ENCODE measurements at places on chromosomes 2 and 18. TPM values are rescaled to one million over a fixed set of nuclear protein-coding genes. Genes with fewer than 3 reads are reported as not detected.
A peak's percentile ranks its signal among the peaks of the same experiment; 100 is the strongest.

- peak overlapping the region; percentile 88 for H3K4me3 ChIP-seq
- peak; percentile 72 for DNase-seq
- H3K27me3 ChIP-seq: no peaks in the 10 kb centered on the region
- H3K36me3 ChIP-seq: no peaks in the 10 kb centered on the region
- H3K27ac ChIP-seq: peak overlapping the region; percentile 96
Observed at GRCh38 chr2:197516393-197516761, 511 bp downstream of the MOB4 start.

DNA sequence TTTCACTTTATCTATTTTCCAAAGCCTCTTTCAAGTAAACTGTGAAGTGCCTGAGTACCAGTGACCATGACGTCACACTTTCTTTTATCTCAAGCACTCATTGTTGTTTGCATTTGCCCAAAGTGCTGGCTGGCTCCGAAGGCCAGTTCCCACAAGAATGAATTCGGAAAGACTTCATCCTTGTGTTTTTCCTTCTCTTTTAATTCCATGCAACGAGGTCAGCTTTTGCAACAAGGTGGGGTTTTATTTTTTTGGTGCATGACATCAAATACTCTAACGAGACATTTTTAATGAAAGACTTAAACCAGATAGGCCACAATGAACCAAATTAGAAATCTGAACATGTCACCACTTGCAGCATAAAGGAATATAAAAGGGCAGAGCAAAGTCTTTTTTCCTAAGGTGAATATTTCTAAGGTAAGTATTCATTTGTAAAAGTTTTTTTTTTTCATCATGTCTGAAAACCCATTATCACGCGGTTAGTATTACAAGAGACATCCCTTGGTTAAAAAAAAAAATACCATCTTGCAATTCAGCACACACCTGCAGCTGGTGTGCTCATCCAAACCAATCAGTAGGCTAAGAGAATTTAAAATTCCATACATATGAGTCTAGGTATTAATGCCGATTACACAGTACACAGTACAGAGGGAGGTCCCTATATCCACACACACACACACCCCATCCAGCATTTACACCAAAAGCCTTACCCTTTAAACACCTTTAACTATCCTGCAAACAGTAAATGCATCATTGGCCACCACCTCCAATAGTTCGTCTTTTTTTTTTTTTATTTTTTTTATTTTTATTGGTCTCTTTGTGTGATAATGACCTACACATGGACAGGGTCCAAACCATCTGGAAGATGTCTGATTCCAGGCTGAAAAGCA, 2.3 kb downstream of the ARL4C start:
- H3K4me1 ChIP-seq: peaks cover 22% of the 10 kb centered on the region
- peak overlapping the region; percentile 61 for H3K4me3 ChIP-seq
- peaks cover 33% of the 10 kb centered on the region for H3K27me3 ChIP-seq
- H3K27ac ChIP-seq: no peak overlapping the region

The MYOM1 gene
- 23.2 TPM for total RNA-seq

DNA sequence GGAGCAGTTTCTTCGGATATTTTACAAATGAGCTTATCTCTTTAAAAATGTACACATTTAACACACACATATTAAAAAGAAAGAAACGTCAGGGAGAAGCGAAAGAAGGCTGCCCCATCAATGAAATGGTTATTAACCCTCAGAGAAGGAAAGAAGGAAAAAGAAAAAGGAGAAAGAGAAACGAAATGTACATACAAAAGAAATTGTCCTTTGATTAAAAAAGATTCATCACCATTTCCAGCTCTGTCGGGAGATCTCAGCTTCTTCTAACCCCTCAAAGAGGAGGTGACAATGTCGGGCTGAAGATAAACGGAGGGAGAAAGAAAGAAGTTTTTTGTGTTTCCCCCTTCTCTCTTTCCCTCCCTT, 1.5 kb downstream of the IKZF2 start:
- peak overlapping the region; percentile 85 for H3K4me3 ChIP-seq
- H3K27ac ChIP-seq: peak overlapping the region; percentile 98
- no peaks in the 10 kb centered on the region for H3K27me3 ChIP-seq
- no peak for DNase-seq

The PLGLB1 gene
- total RNA-seq: 8.4 TPM

The GGCX gene
- total RNA-seq: 24.9 TPM

DNA sequence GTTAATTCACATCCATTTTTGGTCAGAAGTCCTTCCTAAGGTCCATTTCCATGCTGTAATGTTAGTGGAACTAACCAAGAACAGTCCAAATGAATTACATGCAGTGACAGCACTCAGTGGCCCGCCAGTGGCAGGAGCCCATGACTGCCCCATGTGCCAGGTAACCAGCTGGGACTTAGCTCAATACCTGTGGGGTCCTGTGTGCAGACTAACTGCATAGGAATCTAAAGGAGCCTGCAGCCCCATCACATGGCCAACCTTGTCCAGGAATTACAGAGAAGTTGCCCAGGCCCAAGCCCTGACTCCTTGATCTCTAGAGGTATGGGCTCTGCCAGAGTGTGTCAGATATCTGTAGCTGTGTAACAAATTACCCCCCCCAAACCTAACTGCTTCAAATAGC, 35.4 kb upstream of the GPR17 start:
- peak; percentile 22 for DNase-seq
- H3K27ac ChIP-seq: no peak overlapping the region
- no peaks in the 10 kb centered on the region for H3K4me1 ChIP-seq
- no peaks in the 10 kb centered on the region for H3K36me3 ChIP-seq

GRCh38 chr2:80377071-80377470, 72.5 kb upstream of the LRRTM1 start:
- H3K4me1 ChIP-seq: no peaks in the 10 kb centered on the region
- no peak overlapping the region for H3K27ac ChIP-seq
- no peak for DNase-seq
- no peak overlapping the region for H3K4me3 ChIP-seq
- H3K27me3 ChIP-seq: no peaks in the 10 kb centered on the region
- H3K36me3 ChIP-seq: no peaks in the 10 kb centered on the region

DNA sequence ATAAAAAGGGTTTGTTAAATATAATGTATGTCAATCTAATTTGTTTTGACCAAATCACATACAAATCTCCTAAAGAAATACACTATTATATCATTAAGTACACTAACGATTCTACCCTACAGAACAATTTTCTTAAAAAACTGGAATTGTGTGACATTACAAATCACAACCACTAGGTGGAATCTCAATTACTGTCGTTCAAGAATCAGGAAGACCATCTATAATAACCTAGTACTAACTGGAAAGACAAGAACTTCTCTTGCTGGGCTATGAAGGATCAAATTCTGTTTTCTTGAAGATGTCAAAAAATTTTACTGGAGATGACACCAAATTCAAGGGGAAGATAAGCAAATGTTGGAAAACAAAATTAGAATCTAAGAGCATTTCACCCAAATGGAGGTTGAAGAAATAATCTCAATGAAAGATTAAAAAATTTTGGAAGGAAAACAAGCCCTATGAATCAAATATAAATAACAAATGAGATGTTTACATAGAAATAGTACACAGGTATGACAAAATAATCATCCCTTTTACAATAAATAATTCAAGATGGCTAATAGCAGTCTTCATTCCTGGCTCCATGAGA, 110.9 kb downstream of the STK39 start:
- H3K36me3 ChIP-seq: peaks cover 7% of the 10 kb centered on the region
- no peak overlapping the region for H3K4me3 ChIP-seq
- no peaks in the 10 kb centered on the region for H3K27me3 ChIP-seq
- peaks cover 9% of the 10 kb centered on the region for H3K4me1 ChIP-seq
- H3K27ac ChIP-seq: no peak overlapping the region

DNA sequence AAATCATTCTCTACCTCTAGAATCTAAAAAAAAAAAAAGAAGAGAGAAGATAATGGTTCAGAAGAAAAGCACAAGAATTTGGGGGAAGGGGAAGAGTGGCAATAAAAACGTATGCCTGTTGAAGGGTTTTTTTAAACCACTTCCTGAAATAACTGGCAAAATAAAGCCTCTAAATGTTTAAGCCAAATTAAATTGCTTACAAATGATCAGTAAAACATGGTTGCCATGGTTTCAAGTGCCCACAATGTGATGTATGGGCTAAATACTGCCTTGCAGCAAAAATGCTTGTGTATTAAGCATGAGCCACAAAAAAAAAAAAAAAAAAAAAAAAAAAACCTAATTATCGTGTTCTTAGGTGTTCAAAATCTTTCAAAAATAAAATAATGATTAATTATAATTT, 60.8 kb downstream of the RBM43 start:
- no peak overlapping the region for H3K4me3 ChIP-seq
- H3K4me1 ChIP-seq: no peaks in the 10 kb centered on the region
- no peak for DNase-seq
- no peaks in the 10 kb centered on the region for H3K27me3 ChIP-seq

The EPAS1 gene
- total RNA-seq: 59.9 TPM

DNA sequence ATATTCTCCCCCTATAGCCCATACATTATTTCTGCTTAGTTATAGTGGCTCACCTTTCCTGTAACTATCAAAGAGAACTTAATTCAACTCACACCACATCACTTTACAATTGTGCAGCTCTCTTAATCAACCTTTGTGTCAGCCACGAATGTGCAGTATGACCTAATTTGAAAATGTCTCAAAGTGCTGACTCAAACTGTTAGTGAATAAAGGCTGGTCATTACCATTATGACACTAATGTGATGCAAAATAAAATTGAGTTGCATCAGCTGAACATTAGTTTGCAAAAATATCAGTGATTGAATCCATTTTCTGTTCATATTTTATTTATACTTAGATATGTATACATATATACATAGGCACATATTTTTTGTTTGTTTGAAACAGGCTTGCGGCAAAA, 251.8 kb downstream of the MEIS1 start:
- no peaks in the 10 kb centered on the region for H3K4me1 ChIP-seq
- no peaks in the 10 kb centered on the region for H3K36me3 ChIP-seq
- no peaks in the 10 kb centered on the region for H3K27me3 ChIP-seq
- no peak overlapping the region for H3K4me3 ChIP-seq
- DNase-seq: no peak

GRCh38 chr2:113341191-113341869, 62.6 kb upstream of the PAX8 start:
- H3K27ac ChIP-seq: no peak overlapping the region
- DNase-seq: no peak
- H3K4me1 ChIP-seq: no peaks in the 10 kb centered on the region
- H3K4me3 ChIP-seq: no peak overlapping the region
- no peaks in the 10 kb centered on the region for H3K27me3 ChIP-seq

The SLC16A14 gene
- 0.68 TPM for total RNA-seq

- H3K4me3 ChIP-seq: no peak overlapping the region
- no peak for DNase-seq
- no peak overlapping the region for H3K27ac ChIP-seq
- H3K27me3 ChIP-seq: no peaks in the 10 kb centered on the region
- no peaks in the 10 kb centered on the region for H3K36me3 ChIP-seq
Observed at GRCh38 chr2:33782395-33783230, 183.5 kb upstream of the FAM98A start.

GRCh38 chr2:137930146-137930545, 34.1 kb upstream of the HNMT start:
- H3K27me3 ChIP-seq: no peaks in the 10 kb centered on the region
- no peak overlapping the region for H3K27ac ChIP-seq
- no peak for DNase-seq
- H3K36me3 ChIP-seq: no peaks in the 10 kb centered on the region

DNA sequence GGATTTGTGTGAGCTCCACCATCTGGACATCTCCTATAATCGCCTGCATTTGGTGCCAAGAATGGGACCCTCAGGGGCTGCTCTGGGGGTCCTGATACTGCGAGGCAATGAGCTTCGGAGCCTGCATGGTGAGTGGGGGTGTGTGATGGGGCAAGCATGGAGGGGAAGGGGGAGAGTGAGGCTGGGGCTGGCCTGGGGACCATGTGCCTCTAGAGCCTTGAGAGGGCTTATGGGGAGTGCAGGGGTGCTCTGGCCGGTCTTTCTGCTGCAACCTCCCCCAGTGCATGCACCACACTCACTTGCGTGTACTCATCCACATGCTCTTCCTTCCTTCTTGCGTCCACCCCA, 7.9 kb downstream of the STK11IP start:
- H3K36me3 ChIP-seq: peaks cover 62% of the 10 kb centered on the region
- no peak overlapping the region for H3K4me3 ChIP-seq
- DNase-seq: no peak
- H3K27ac ChIP-seq: no peak overlapping the region
- no peaks in the 10 kb centered on the region for H3K27me3 ChIP-seq
- H3K4me1 ChIP-seq: no peaks in the 10 kb centered on the region

GRCh38 chr18:69102959-69103358, 297.7 kb upstream of the DOK6 start:
- H3K4me1 ChIP-seq: no peaks in the 10 kb centered on the region
- DNase-seq: no peak
- H3K27me3 ChIP-seq: no peaks in the 10 kb centered on the region
- no peak overlapping the region for H3K4me3 ChIP-seq

- peak; percentile 64 for DNase-seq
- H3K4me1 ChIP-seq: no peaks in the 10 kb centered on the region
- H3K27me3 ChIP-seq: peaks cover 4% of the 10 kb centered on the region
- no peak overlapping the region for H3K27ac ChIP-seq
- H3K36me3 ChIP-seq: no peaks in the 10 kb centered on the region
Observed at GRCh38 chr2:241066893-241067341, 35.2 kb downstream of the MTERF4 start.

DNA sequence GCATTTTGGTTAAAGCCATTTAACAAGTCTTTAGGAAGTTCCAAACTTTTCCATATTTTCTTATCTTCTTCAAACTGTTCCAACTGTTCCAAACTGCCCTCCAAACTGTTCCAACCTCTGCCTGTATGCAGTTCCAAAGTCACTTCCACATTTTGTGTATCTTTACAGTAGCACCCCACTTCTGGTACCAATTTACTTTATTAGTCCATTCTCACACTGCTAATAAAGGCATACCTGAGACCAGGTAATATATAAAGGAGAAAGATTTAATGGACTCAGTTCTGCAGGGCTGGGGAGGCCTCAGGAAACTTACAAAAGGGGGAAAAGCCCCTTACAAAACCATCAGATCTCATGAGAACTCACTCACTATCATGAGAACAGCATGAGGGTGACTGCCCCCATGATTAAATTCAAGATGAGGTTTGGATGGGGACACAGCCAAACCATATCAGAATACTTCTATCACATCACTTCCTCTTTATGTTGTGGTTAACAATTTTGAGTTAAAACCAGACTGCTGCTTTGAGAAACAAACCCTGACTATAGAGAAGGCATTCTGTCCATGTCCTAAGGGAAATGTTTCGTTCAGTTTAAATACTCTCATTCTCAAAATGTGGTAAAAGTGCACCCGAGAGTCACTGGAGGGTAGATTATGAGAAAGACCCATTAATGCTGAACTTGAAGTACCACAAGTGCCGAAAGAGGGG, 11.0 kb downstream of the IL18R1 start:
- H3K4me1 ChIP-seq: no peaks in the 10 kb centered on the region
- no peak overlapping the region for H3K4me3 ChIP-seq
- H3K27me3 ChIP-seq: no peaks in the 10 kb centered on the region
- no peak for DNase-seq
- H3K36me3 ChIP-seq: no peaks in the 10 kb centered on the region
- no peak overlapping the region for H3K27ac ChIP-seq

The NR4A2 gene
- total RNA-seq: 1.8 TPM

GRCh38 chr18:36297417-36298125, at the start of gene FHOD3:
Gene FHOD3 (plus strand): TSS chr18:36297713. CDS start chr18:36297836, 123 bp downstream.
- peak within 1 kb of the TSS; percentile 65 for H3K4me3 ChIP-seq
- H3K4me1 ChIP-seq: peaks cover 19% of the 10 kb centered on the region
- peak within 1 kb of the TSS; percentile 69 for H3K27ac ChIP-seq
- H3K36me3 ChIP-seq: no peaks in the 10 kb centered on the region

GRCh38 chr2:188235364-188235763, 56.3 kb upstream of the GULP1 start:
- no peak overlapping the region for H3K27ac ChIP-seq
- H3K27me3 ChIP-seq: no peaks in the 10 kb centered on the region
- no peak overlapping the region for H3K4me3 ChIP-seq

The RBBP8 gene
- total RNA-seq: 22.7 TPM

GRCh38 chr2:2326068-2327040, 4.7 kb downstream of the MYT1L start:
- H3K27ac ChIP-seq: no peak overlapping the region
- H3K36me3 ChIP-seq: no peaks in the 10 kb centered on the region
- H3K4me1 ChIP-seq: no peaks in the 10 kb centered on the region
- no peak for DNase-seq
- H3K27me3 ChIP-seq: no peaks in the 10 kb centered on the region
